ENCODE measurements at places on chromosomes 6 and 20.

- no peak for DNase-seq
These were observed 119.6 kb downstream of the TMEM242 start for GRCh38 chr6:157203764-157204163.

GRCh38 chr6:100175814-100176310 is 181.8 kb upstream of the MCHR2 start:
- DNase-seq: peak; percentile 88

DNA sequence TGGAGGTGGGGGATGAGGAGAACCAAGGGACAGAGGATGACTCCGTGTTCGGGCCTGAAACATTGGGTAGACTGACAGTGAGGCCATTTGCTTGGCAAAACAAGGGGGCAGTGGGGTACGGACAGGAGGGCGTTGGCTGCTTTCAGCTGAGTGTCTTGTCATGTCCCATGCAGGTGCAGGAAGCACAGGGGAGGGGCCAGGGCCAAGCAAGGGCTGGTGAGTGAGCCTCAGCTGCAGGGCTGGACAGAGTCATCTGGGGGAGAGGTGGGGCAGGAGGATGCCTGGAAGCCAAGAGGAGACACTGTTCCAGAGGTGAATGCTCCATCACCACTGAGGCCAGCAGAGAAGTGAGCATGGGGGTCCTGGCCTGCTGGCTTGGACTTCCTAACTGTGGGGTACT is 78.4 kb downstream of the ERMARD start:
- DNase-seq: no peak

DNA sequence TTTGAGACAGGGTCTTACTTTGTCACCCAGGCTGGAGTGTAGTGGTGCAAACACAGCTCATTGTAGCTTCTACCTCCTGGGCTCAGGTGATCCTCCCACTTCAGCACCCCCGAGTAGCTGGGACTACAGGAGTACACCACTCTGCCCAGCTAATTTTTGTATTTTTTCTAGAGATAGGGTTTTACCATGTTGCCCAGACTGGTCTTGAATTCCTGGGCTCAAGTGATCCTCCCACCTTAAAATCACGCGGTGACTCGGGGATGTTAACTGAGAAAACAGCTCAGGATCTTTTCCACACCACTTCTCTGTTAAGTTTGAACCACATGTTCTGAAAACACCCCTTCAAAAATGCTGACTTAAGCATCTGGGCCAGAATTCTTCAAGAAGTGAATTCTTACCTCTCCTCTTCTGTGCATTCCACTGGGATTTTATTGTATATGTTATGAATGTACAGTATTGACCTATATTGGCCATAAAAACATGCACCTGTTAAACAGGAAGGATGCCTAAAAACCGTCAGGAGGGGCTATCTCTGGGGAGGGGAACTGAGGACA is 72.4 kb downstream of the SYTL3 start:
- DNase-seq: no peak

DNA sequence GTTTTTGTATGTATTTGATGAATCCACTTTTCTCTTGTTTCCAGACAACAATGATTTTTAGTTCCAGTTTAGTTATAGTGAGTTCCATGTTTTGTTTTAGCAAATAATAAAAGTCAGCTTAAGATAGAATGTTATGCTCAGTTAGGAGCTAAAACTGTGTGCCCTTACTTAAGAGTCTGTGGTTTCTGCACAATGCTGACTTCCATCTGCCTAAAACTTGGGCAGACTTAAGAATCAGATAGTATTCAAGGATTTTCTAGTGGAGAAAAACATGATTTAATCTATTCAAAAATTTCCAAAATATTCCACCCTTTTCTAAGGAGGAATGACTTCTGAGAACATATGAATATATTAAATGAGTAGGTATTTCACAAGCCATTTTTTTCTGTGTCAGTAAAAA is 32.8 kb downstream of the LAMA4 start:
- no peak for DNase-seq

GRCh38 chr6:11514672-11515071 is 22.9 kb upstream of the TMEM170B start:
- no peak for DNase-seq

- no peak for DNase-seq
These were observed 762 bp downstream of the LSM2 start for GRCh38 chr6:31805939-31806469.

- no peak for DNase-seq
These were observed 34.6 kb downstream of the CDH22 start for GRCh38 chr20:46273717-46274116.

DNA sequence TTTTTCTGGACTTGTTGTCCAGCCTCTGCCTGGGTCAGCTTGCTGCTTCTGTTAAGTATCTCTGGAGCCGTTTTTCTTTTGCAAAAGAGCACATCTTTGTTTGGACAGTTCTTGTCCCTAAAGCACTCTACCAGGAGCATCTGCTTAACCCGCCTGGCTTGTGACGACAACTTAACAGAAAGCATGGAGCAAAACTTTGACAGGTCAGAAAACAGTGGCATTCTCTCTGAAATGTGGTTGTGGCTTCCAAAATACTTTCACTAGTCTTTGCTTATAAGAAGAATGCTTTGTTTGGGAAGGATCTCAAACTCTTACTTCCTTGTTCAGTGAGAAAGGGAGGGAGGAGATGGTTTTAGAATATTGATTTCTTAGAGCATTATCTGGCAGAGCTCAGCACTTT is 47.6 kb downstream of the CD109 start:
- no peak for DNase-seq

DNA sequence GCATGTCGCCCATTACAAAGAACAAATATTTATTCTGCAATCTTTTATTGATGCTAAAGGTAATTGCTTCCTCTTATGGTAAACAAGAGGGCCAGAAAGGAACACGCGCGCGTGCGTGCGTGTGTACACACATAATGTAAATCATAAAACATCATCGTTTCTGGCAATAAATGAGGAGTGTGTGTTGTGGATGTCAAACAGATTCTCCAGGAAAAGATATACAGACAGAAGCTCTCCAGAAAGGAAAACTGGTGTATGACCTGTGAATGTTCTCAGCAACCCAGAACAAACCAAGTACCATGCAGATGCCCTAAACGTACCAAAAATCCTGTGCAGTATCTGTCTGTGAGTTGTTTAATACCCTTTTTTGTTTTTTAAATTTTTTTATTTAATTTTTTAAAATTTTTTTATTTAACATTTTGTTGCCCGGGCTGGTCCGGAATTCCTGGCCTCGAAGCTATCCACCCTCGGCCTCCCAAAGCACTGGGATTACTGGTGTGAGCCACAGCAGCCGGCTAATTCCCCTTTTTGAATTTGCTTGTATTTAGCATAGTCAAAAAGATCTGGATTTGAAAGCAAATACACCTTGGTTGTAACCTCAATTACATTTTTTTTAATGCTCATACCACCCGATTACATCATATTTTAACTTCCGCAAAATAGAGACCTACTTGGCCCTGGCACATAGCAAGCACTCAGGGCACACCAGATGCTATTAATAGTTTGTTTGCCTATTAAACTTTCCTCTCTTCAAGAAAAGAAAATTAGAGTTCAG is 909 bp upstream of the NUDT3 start:
- DNase-seq: no peak

DNA sequence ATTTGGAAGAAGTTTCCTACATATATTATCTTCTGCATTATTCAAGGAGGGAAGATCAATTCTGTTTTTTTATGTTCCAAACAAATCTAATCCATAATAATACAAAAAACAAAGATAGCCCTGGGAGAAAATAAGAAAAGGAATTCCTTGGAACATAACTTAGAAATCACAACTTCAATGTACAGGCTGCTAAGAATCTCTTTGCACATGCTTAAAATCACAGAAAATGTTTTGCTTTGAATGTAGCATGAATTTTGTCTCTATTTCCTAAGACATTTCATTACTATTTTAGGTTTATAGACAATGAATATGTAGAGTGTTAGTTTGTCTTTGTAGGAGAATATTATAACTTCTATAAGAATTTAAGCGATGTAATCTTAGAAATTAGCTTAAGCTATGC is 700.1 kb downstream of the RNF144B start:
- DNase-seq: no peak

DNA sequence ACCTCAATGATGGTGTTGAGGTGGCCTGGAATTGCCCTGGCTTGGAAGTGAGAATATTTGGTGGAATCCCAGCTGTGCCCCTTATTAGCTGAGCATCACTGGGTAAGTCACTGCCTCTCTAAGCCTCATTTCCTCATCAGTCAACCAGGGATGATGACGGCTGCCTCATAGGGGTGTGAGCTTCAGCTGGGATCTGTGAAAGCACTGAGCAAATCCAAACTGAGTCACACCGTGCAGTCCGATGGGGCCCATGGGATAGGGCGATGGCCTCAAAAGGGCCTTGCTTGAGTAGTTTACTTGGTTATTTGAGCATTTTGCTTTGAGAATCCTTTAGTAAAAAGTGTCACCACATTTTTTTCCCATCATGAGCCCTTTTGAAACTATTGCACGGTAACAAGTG is 1.1 kb downstream of the SLC22A1 start:
- DNase-seq: no peak

Measured in astrocyte of the spinal cord (primary cell).